Renal cortex interstitium (tissue), 15 donors: ENCODE measurements at places on chromosomes 6 and 20. TPM values are rescaled to one million over a fixed set of nuclear protein-coding genes. Genes with fewer than 3 reads are reported as not detected.

ZSWIM3 gene
- 5.5 TPM for polyA plus RNA-seq

DNA sequence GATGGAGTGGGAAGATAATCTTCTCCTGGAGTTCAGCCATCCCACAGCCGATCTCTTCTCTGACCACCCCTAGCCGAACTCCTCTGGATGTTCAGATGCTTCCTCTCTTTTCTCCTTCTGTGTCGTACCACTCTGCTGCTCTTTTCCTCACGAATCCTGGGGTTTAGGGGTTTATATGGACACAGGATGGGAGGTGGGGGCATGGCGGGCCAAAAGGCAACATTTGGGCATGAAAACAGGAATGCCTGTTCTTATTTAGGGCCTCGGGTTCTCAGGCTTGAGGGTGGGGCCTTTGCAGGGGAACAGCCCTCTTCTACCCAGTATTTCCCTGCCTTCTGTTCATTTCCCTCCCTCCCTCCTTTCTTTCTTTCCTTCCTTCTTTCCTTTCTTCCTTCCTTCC lies 112.7 kb downstream of the SLC35B3 start:
- DNase-seq = no peak

DNA sequence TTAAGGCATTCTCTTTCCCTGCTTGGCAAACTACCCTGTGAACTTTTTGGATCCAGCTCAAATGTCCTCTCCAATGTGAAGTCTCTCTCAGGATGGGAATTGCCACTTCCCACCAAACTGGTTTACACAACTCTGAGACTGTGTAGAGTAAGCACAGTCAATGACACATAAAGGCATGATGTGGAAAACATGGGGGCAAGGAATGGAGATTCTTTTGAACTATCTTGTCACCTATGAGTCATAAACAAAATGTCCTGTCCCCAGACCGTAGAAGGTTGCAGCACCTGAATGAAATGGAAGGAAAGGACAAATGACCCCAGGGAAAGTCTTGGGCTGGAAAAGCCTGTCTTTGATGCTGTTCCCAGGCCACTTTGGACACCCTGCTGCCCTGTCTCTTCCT lies 11.0 kb upstream of the KIF13A start:
- no peak for DNase-seq

- no peak for DNase-seq
Observed at GRCh38 chr6:41939848-41940758, 1.5 kb downstream of the CCND3 start.

PCSK2 gene
- 0.48 TPM for polyA plus RNA-seq

TP53TG5 gene
- polyA plus RNA-seq = 1.2 TPM

DNA sequence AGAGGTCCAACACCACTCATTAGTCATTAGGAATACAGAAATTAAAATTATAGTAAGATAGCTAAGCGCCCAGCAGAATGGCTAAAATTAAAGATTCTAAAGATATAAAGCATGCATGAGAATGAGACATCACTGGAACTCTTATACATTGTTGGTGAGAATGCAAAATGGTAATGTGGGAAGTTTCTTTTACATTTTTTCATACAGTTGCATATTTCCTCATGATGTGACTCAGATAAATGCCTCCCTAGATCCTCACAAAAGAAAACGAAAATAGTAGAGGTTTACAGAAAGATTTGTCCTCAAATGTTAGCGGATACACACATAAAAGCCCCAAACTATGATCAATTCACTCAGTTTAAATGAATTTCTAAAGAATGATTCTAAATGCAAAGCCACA lies 633.7 kb upstream of the GJE1 start:
- no peak for DNase-seq

GRCh38 chr6:72132851-72133250 lies 246.5 kb downstream of the RIMS1 start:
- DNase-seq = no peak

DNA sequence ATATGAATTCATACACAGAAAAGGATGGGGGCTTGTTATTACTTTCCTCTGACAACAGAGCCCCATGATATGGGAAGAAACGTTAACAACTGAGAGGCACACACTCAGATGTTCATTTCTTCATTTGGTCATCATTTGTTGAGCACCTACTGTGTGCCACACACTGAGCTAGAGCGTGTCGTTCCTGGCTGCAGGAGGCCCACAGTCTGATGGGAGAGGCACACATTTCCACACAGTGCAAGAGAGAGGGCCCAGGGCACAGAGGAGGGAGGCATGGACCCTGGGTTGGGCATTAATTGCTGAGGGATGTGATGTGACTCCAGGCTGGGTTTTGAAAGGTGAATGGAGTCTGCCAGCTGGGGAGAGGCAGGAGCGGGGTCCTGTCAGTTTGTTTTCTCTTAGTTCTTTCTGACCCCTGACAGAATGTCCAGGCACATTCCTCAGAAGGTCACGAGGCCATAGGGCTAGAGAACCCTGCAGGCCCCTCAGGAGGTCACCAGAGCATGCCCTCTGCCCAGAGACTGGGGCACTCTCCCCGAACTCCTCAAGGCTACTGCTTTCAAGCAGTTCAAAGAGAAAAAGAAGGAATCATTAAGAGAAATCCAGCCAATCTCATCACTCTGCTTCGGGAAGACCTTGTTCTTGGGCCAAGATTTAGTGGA lies 216.2 kb downstream of the UST start:
- DNase-seq = no peak
